Stimulated activated naive CD8-positive, alpha-beta T cell treated with anti-CD3 and anti-CD28 coated beads, Interleukin-15, amount 100 ng/mL, for 72 hours (primary cell): ENCODE measurements at places on chromosomes 3 and 15.

DNA sequence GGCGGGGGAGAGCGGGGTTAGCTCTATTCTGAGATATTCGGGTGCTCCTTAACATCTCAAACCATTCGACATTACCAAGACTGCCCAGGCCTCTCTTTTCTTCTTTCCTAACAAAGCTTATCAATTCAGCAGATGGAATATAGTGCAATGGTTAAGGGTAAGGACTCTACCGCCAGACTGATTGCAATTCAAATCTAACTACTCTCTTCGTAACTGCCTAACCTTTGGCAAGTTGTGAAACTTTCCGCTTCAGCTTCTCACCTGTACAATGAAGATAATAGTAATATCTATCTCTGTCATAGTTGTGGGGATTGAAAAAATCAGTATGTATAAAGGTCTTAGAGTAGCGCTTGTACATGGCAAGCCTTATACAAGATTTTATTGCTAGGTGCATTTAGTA is 972 bp downstream of the UBA5 start:
- no peak for DNase-seq

- DNase-seq, result no peak
Observed at GRCh38 chr3:142523921-142524566, 54.5 kb downstream of the ATR start.

DNA sequence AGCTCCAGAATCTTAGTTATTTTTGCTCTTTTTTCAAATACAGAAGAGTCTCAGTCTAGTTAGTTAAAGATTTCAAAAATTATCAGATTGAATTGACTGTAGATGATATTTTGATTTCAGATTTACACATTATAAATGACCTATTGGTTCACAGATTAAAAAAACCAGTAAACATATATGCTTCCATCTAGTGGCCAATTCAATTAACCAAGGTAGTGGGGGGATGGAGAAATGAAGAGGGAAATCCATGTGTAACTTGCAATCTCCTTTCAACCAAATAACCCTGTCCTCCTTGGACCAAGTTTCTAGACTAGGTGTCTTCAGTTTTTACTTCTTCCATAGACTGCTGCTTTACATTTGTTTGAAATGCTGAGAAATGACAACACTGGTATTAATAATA is 789.8 kb downstream of the ROBO1 start:
- no peak for DNase-seq

- no peak for DNase-seq
Observed at GRCh38 chr3:53126601-53127000, 3.6 kb downstream of the RFT1 start.

- DNase-seq, result no peak
Observed at GRCh38 chr3:108437439-108437838, 73.0 kb downstream of the MYH15 start.

- no peak for DNase-seq
Observed at GRCh38 chr3:15997274-15997943, 177.1 kb upstream of the GALNT15 start.
